Retinal pigment epithelial cell (primary cell): ENCODE measurements at places on chromosomes 11 and 22.

GRCh38 chr22:45994491-45995404, 17.8 kb upstream of the WNT7B start:
- no peak for DNase-seq

DNA sequence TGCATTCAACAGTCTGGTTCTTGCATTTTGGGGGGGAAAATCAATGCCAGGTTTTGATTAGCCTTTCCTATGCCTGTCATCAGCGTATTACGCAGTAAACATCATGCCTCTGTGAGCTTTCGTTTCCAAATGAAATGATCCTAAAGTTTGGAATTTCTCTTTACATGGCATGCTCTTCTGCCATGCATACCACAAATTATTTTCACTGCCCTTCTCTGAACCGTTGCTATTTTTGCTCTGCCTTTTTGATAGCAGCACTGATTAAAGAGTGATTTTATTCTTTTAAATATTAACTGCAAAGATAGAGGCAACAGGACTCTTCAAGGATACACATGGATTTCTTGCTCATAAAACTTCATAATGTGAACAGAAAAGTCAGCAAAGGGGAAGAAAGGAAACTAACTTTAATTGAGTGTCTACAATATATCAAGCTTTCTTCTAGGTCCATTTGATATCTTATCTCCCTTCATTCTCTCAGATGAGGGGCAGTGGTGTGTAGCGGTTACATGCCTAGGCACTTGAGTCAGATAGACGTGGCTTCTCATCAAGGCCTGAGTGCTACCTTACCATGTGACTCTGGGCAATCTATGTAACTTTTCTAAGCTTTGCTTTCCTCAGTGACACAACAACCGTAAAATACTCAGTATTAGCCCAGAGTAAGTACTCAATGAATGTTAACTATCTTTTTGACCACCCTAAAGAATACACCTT, 25.0 kb upstream of the FZD4 start:
- DNase-seq = no peak

DNA sequence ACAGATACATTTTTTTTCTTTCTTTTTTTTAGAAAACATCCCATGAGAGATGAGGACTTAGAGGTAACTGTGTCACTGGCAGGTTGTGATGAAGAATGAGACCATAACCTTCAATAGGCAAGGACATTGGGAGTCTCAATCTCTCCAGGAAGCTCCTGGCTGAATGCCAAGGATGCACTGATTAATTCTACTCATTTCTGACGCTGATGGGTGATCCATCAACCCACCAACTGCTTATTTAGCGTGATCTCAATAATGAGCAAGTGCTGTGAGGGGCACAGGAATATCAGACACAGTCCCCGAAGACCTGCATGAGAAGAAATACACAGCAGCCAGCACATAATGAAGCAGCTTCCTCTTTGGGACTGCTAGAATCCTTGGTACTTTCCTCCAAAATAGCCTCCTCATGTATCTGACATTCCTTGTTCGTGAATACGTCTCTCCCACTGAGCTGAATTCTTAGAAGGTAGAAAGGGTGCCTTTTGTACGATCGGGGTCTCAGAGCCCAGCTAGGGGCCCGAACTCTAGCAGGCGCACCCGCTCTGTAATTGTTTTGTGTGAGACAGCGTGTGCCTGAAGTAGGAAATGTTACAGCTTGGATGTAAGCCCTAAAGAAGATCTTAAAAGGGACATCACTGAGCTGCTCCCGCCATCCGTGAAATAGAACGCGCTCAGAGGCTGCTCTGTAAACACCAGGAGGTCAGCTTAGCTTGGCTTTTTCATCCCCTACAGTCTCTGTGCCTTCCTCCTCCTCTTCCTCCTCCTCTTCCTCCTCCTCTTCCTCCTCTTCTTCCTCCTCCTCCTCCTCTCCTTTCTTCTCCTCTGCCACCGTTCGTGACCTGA, 7.2 kb downstream of the CLMP start:
- no peak for DNase-seq

GRCh38 chr11:488062-488461, 19.0 kb downstream of the RNH1 start:
- no peak for DNase-seq

GRCh38 chr11:75248924-75249256, 8.3 kb downstream of the TPBGL start:
- DNase-seq = no peak

GRCh38 chr22:30198921-30199320, 47.6 kb downstream of the LIF start:
- no peak for DNase-seq

DNA sequence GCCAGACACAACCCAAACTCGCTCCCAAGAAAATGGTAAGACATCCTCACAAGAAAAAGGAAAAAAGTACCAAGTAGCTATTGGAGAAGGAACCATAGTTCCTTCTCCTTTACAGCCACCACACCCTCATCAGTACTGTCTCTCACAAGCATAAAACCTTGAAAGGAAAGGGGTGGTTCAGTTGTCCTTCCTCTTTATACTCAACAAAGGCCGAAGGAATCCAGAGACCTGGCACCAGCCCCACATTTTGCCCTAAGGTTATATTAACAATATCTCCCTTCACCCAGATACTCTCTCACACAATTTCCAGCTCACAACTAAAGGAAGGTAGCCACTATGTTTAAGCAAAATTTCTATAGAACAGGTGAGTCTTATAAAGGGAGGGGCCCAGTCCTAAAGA, 8.5 kb downstream of the FHIP1B start:
- DNase-seq = no peak

DNA sequence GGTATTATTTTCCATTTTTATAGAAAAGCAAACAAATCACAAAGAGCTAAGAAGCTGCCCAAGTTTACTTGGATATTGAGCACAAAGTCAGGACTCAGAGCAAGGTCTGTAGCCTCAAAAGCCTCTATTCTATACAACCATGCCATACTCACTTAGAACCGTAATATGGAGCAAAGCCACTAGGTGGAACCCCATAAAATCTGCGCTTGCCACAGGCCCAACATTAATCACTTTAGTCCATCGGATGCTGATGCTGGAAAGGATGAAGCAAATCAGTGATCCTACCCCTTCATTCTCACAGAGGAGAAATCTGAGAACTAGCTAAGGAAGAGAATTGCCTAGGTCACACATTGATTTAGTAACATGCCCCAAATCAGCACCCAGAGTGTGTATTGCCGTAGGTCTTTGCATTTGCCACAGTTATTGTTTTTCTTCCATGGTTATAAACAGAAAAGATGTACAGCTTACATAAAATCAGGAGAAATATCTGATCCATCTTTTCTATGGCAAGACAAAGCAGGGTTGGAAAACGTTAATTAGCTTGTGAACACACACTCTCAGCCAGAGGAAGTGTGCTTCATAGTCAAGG, 56.7 kb upstream of the RAB38 start:
- DNase-seq = peak; percentile 2
